ENCODE measurements at places on chromosomes 16 and 17.

- no peak for DNase-seq
Measured at GRCh38 chr17:65830356-65830755, 268.9 kb upstream of the AXIN2 start.

GRCh38 chr17:58219789-58220183, 731 bp upstream of the MKS1 start:
- no peak for DNase-seq

GRCh38 chr17:42312285-42313130, 24.2 kb downstream of the STAT5A start:
- DNase-seq, result peak; percentile 57

- DNase-seq, result no peak
Measured at GRCh38 chr16:13553453-13553985, 366.4 kb upstream of the ERCC4 start.

DNA sequence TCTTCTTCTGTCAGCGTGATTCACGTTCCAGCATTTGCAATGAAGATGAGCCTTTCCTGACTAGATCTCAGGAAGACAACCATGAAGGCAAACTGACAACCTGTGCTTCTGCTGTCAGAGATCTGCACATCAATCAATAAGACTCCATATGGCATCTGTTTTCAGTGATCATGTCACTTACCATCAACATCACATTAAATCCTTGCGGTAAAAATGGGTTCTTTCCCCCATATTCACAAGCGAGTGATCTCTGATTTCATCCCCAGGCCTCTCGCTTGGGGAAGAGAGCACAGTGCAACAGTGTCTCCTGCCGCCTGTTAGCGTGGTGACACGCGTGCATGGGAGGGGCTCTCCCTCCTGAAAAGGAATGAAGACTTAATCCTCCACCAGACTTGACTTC, 11.1 kb downstream of the NACA2 start:
- DNase-seq, result no peak

DNA sequence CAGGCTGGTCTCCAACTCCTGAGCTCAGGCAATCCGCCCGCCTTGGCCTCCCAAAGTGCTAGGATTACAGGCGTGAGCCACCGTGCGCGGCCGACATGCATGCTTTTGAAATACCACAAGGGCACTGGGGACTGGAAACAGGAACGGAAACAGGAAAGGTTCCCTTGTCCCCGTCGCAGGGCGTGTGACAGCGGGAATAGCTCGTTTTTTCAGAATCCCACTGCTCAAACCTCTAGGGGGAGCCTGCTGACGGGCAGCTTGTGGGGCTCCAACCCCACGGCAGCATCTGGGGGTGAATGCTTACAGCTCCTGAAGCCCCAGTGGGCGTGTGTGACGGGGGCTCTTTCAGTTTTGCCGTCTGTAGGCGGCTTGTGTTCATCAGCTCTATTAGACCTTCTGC, 18.8 kb upstream of the ASGR2 start:
- DNase-seq, result no peak

DNA sequence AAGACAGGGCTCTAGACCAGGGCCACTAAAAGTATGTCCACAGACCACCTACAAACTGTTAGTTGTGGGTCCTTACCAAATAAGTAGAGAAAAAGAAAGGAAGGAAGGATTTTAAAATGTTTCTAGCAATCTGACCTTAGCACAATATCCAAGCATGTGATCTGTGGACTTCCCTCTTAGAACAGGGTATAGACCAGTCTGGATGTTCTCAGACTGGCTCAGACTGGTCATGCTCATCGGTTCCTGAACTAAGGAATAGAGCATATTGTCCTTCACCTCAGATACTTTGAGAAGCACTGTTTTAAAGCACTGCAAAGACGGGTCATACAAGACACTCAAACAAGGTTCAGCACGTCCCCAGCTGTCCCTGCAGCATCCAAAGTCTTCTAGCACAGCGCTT, 25.8 kb downstream of the CUEDC1 start:
- DNase-seq, result no peak

- no peak for DNase-seq
Measured at GRCh38 chr17:1089915-1090314, 89.9 kb downstream of the ABR start.

- DNase-seq, result no peak
Measured at GRCh38 chr17:3771140-3771539, 29.8 kb downstream of the ITGAE start.

DNA sequence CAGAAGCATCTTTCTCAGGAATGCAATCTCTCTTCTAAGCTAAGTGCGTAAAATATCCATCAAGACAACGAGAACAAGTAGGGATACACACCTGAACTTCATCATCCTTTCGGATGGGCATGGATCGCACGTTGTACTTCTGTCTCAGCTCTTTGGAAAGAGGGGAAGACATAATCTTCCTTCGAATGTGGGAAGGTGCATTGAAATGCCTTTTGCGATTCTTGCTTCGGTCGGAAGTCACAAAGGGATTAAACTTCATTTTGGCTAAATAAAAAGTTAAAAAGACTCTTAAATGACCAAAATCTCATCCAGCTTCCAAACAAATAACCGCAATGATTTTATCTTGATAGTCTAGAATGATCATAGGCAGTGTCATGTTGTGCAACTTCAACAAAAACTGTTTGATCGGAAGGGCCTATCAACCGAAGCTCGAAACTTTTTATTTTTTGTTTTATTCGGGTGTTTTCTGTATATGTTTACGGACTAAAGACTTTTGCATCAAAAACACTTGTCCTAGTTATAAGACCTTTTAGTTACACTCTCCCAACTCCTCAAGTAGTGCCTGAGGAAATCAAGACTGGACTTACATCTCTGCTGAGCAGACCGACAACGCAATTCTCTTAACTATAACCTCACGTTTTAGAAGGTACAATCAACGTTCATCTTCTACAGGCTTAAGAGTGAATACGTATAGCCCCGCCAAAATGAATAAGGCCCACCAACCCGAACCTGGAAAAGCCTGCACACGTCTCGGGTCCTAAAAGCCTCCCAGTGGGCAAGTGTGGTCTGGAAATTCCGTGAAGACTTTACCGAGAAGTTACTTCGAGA, 727 bp downstream of the RPL26 start:
- DNase-seq, result no peak

DNA sequence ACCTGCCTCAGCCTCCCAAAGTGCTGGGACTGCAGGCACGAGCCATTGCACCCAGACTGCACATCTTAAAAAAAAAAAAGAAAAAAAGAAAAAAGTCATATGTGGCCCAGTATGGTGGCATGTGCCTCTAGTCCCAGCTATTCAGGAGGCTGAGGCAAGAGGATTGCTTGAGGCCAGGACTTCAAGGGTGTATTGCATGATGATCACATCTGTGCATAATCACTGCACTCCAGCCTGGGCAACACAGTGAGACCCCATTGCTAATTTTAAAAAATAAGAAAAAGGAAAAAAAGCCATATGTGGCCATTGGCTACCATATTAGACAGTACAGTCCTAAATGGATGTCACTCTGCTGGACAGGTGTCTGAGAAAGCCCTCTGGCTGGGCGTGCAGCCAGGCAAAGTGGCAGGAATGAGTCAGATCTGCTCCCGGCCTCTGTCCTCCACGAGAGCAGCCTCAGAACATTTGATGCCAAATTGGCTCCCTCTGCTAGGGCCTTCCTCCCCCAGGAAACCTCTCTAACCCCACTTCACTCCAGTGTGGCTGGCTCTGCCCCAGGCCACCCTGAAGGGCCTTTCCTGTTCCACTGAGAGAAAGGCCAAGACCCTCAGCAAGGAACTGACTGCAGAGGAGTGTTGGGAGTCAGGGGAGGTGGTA, 14.7 kb downstream of the CA7 start:
- DNase-seq, result no peak

DNA sequence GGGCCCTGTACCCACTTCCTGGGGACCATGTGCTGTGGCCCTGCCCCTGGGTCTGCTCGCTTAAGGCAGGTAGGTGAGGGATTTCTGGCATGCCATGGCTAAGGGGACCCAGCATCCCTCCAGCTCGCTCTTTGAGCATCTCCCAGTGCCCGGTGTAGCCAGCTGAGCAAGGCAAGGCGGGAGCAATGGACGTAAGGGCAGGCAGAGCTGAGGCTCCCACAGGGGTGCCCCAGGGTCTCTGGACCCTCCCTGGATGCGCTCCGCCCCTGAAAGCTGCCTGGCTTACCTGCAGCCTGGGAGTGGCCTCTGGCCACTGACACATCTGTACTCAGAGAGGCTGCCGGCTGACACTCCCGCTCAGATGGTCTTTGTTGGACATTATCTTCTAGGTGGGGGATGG, 189.9 kb downstream of the IRF8 start:
- DNase-seq, result no peak

DNA sequence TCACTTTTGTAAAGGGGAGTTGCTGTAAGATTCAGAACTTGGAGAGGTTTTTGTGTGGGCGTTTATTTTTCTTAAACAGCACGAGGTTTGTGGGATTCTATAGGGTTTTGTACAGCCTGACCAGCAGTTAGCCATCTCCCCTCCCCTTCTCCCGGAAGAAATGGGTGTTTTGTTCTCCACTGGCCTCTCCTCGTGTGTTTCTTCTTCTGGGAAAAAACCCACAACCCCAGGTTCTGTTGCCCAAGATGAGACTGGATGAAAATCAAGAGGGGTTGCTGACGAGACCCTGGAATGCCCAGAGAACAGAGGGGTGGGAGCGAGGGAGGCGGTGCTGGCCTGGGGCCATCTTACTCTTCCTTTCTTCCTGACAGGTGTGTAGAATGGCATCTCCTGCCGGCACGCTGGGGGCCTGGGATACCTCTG, 186.1 kb downstream of the MSI2 start:
- DNase-seq, result no peak

- peak; percentile 28 for DNase-seq
Measured at GRCh38 chr16:23847948-23848347, 12.2 kb downstream of the PRKCB start.

All from T follicular helper cell (primary cell).